ENCODE measurements at places on chromosomes 2 and 18. TPM values are rescaled to one million over a fixed set of nuclear protein-coding genes. Genes with fewer than 3 reads are reported as not detected.

IL1RN gene
- total RNA-seq = not detected

DTNA gene
- total RNA-seq = 152 TPM

COL3A1 gene
- 76.1 TPM for total RNA-seq

OR6B2 gene
- not detected for total RNA-seq

FBXO15 gene
- 0.54 TPM for total RNA-seq

- H3K4me1 ChIP-seq = peaks cover 19% of the 10 kb centered on the region
- no peak for DNase-seq
- no peak overlapping the region for H3K4me3 ChIP-seq
- no peaks in the 10 kb centered on the region for H3K27me3 ChIP-seq
These were observed 122.5 kb upstream of the HAAO start for GRCh38 chr2:42914860-42915259.

DNA sequence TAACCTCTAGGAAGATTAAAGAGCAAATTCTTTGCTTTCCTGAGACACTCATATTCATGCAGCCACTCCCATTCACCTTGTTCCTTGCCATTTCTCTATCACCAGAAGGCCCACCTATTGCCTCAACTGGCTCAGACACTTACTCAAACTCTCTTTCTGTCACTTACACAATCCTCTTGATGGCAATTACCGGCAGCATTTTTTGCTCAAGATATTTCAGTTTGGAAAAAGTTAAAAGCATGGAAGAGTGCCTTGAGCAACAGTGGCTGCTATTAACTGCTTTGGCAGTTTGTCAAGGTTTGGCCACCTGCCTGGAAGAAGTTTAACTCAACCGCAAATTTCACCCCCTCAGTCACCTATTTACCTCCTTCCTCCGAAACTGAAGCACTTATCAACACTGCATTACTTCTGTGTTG, 1104.0 kb upstream of the PIK3C3 start:
- peak; percentile 84 for DNase-seq
- peaks cover 11% of the 10 kb centered on the region for H3K4me1 ChIP-seq
- H3K36me3 ChIP-seq = no peaks in the 10 kb centered on the region
- no peak overlapping the region for H3K4me3 ChIP-seq
- no peaks in the 10 kb centered on the region for H3K27me3 ChIP-seq

DNA sequence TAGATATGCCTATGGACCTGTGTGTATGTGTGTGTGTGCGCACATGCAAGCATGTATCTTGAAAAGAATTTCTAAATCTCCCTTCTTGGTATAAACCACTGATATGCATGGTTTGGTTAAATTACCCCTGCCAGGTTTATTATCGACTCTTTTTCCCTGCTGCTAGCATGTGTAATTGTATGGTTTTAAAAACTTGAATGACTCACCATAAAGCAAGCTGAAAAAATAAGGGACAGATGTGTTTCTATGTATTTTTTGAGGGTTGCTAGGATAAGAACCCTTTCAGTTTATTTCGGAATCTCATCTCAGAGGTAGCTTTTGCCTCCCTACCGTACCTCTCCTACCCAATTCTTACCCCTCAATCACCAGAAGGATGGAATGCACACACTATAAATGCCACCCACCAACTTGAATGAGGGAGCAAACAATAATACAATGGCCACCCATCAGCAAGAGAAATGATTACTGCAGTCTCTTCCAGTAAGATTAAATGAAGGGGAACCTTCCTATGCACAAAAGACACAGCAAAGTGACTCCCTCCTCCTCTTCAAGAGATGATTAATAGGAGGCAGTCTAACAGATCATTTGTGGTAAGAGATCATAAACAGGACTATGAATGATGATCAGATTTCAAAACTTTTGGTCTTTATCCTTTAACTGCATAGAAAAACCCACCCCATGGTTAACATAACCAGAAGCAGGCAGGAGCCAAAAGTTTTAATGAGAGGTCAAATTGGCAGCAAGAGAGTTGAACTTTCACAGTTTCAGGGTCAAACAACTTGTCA, 357.2 kb downstream of the SATB2 start:
- H3K27ac ChIP-seq = no peak overlapping the region
- H3K27me3 ChIP-seq = no peaks in the 10 kb centered on the region
- H3K4me1 ChIP-seq = no peaks in the 10 kb centered on the region
- no peak for DNase-seq

Measured in thyroid gland (tissue), 4 donors.